ENCODE measurements at places on chromosomes 5 and 9. TPM values are rescaled to one million over a fixed set of nuclear protein-coding genes. Genes with fewer than 3 reads are reported as not detected.
A peak's percentile ranks its signal among the peaks of the same experiment; 100 is the strongest.

DNA sequence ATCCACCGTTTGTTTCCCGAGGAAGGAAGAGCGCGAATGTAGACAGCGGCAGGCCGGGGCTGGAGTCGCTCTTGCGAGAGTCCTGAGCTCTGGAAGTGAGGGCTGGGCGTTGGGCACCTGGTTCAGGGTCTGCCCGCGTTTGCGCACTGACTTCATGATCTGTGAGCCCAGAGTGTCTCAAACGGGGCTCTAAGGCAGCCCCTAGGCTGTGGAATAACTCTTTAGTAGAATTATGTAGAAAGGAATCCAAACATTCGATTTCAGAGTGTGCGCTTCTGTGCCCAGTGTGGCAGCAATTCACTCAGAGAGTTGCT, 478 bp upstream of the GGTA1 start:
- H3K27ac ChIP-seq, result peak overlapping the region; percentile 78
- H3K4me1 ChIP-seq, result peaks cover 36% of the 10 kb centered on the region
- H3K36me3 ChIP-seq, result peaks cover 10% of the 10 kb centered on the region
- H3K27me3 ChIP-seq, result peaks cover 2% of the 10 kb centered on the region
- DNase-seq, result no peak
- peak overlapping the region; percentile 94 for H3K4me3 ChIP-seq

GRCh38 chr9:117597977-117598376, 106.2 kb upstream of the TLR4 start:
- H3K36me3 ChIP-seq, result no peaks in the 10 kb centered on the region
- no peak overlapping the region for H3K4me3 ChIP-seq
- no peaks in the 10 kb centered on the region for H3K27me3 ChIP-seq
- H3K27ac ChIP-seq, result no peak overlapping the region
- no peak for DNase-seq
- H3K4me1 ChIP-seq, result no peaks in the 10 kb centered on the region

DNA sequence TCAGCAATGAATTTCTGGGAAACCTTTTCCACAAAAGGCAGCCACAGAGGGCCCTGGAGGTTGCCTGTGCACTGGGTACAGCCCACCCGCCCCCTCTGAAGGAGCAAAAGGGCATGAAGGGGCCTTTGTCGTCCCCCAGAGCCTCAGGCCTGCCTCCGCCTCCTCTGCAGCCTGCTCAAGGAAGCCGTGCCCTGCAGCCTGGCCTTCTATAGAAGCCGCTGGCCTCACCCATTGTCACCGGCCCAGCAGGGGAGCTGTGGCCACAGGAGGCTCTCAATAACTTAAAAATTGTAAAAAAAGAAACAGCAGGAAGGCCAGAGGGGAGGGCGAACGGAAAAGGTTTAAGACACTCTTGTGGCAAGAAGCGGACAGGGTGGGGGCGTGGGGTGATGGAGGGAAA, 213.3 kb downstream of the IRX2 start:
- H3K4me3 ChIP-seq, result no peak overlapping the region
- H3K4me1 ChIP-seq, result peaks cover 3% of the 10 kb centered on the region
- peaks cover 3% of the 10 kb centered on the region for H3K36me3 ChIP-seq
- no peak overlapping the region for H3K27ac ChIP-seq

ANKRD55 gene
- total RNA-seq, result not detected

FYB1 gene
- 0.31 TPM for total RNA-seq

GBGT1 gene
- 98.4 TPM for total RNA-seq

Measured in endothelial cell (in vitro differentiated cells).